Fibroblast of lung (primary cell): ENCODE measurements at places on chromosomes 12 and 14.

DNA sequence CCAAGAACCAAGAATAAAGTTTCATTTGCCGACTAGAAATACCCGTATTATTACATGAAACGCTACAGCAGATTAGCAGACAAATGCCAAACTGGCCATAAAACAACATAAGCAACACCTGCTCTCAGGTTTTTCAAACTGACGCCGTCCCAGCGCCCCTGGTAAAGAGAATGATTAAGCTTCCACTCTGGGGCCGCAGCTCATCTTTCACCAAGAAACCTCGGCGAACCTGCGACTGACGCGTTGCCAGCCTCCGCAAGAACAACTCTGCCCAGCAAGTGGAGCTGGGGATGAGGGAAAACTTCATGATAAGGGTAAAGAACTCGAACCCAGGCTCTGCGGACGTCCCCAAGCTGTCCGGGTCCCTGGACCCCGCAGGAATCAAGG, 530 bp downstream of the ARL1 start:
- no peak for DNase-seq

- peak; percentile 62 for DNase-seq
Observed at GRCh38 chr12:104710940-104711689, 247.0 kb downstream of the SLC41A2 start.

GRCh38 chr12:22029991-22030390, 16.0 kb upstream of the CMAS start:
- DNase-seq = no peak

DNA sequence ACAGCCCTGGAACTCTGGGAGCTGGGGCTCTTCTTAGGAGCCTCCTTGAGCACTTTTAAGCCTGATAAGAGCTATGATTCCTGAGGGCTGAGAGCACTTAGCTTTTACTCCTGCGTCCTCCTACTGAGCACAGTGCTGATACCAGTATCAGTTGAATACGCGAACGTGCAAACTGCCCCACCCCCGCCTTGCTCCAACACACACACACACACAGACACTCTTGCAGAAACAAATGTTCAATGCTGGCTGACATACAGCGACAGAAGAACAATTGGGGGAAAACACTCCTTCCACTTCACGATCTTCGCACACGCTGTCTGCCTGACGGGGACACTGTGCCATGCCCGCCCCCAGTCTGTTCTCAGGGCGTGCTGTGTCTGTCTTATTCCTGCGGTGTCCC, 57.2 kb upstream of the DLK1 start:
- DNase-seq = peak; percentile 20

DNA sequence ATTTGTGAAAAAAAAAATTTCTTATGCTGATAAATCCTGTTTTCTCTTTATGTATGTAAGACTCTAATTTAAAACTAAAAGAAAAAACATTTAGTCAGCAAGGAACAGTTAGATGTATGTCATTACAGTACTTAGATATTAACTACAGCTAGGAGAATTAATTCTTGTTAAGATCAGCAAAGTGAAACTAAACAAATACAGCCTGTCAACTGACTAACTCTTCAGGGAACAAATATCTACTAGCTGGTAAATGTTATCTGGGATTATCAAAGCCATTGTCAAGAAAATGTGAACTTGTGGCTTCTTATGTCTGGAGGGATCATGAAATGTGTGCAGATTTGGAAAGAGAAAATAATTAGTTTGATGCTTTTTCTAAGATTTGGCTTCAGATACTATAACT, 27.5 kb downstream of the MGAT4C start:
- no peak for DNase-seq

DNA sequence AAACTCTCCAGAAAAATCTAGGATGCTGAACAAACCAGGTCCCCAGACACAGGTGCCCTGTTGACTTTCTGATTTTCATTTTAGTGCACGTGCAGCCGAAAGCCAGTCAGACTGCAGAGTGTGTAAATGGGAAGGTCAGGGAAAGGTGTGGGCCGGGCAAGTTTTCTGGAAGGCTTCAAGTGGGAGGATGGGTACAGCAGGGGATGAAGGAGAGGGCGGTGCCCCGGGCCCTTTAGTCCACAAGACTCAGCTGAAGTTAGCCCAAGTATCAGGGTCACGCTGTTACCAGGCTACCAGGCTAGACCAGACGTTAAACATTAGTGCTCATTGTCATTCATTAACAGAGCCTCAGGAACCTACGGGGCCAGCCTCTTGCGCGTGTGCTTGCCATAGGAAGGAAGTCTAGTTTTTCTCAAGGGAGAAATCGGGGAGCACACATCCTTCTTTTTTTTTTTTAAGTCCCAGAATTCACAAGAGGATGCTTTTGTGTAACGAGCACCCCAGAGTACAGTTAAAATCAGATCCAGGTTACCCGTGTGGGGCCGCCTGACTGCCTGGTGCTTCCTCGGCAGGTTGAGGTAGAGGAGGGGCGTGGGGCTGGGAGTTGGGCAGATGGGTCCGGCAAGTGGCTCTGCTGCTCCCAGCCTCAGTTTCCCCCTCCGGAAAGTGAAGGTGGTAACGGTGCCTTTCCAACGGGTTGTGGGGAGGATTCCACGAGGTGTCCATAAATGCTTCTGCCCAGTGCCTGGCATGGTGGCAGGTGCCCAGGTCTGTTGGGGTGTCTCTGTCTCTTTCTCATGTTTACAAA, 19.1 kb downstream of the BCL7A start:
- DNase-seq = no peak

- peak; percentile 49 for DNase-seq
Observed at GRCh38 chr12:92408072-92408900, 262.6 kb upstream of the BTG1 start.

DNA sequence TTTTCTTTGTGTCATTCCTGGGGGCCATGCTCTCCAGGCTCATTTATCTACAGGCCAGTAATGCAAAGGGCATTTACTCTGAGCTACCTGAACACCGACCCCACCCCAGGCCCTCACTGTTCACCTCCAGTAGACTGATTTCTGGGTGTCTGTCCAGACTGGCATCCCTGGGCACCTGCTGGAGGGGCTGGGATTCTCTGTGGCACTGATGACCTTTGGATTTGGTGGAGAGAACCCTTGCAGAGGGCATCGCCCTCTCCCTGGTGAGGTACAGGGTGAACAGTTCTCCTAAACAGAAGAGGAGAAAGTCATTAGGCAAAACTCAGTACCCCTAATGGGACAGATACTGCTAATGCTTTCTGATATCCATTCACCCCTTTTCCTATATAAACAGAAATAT, 27.1 kb upstream of the RIMBP2 start:
- no peak for DNase-seq

DNA sequence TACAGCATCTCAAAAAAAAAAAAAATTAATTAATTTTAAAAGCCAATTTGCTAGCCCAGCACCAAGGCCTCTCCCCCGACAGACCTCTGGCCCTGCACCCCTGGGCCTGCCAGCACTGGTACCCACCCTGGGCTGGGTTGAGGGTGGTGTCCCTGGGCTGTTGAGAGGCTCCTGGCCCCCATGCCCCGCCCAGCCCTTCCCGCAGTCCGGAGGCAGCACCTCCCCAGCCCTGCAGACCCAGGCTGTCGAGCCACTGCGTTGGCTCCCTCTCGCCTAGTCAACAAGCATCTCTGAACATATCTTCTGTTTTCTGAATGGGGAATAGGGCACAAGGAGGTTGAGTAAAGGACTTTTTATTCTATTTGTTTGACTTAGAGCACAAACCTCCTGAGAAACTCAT, 87.1 kb downstream of the FBXL14 start:
- no peak for DNase-seq

DNA sequence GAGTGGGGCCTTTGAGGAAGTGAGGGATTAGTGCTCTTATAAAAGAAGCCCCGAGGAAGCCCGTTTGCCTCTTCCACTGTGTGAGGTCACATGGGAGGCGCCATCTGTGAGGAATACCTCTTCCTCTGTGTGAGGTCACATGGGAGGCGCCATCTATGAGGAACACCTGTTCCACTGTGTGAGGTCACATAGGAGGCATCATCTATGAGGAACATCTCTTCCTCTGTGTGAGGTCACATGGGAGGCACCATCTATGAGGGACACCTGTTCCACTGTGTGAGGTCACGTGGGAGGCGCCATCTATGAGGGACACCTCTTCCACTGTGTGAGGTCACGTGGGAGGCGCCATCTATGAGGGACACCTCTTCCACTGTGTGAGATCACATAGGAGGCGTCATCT, 69.7 kb downstream of the SLC24A4 start:
- DNase-seq = no peak

DNA sequence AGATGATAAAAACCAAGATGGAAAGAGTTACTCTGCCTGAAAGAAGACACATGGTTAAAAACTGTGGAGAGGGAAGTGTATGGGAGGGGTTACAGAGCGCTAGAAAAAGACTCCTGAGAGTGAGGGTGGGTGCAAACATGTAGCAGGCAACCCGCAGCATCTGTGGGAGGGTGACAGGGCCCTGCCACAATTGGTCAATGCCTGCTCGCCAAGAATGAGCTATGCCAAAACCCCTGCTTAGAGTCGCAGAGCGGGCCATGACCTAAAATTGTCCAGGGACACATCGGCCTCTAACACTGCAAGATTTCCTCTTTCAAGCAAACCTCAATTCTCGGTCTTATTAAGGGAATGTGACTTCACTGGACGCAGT, 700 bp downstream of the PRKAG1 start:
- peak; percentile 62 for DNase-seq

- no peak for DNase-seq
Observed at GRCh38 chr12:89540586-89540985, 14.7 kb upstream of the POC1B start.

DNA sequence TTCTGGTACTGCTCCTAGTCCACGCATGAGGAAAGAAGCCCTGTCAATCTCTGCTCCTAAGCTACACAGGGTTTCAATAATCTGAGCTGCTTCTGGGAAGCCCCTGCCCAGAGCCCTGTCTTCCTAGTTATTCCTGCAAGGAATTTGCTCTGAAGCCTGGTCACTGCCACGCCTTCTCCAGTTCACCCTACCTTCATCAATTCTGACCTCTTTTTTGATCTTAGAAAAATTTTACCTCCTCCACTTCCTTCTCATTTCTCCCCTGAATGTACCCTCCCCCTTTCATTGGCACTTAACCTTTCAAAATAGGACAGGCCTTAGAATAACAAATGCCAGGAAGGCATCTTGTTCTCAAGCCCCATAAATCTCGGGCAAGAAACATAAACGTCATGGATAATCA, 14.9 kb upstream of the LRRK2 start:
- no peak for DNase-seq

DNA sequence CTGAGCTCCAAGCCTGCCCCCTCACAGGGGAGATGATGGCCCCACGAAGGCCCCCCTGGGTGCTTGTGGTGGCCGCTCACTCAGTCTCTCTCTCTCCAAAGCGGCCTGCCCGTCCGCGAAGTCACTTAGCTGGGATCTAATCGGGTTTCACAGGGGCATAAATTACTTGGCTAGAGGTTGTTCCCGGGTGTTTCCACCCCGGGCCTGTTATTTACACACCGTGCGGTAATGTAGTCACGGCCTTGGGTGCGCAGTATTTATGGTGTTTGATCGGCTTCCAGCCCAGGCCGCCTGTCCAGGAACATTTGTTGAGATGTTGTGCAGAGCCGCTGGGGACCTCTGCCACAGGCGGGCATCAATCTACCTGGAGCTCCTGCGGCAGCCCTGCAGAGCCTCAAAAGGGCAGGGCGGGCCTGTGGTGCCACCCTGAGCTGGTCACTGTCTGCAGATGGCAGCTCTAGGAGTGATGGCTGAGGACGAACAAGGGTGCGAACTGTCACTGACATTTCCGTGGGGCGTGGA, 91.2 kb downstream of the KIF26A start:
- no peak for DNase-seq

- peak; percentile 91 for DNase-seq
Observed at GRCh38 chr14:55274751-55275150, 3.5 kb downstream of the FBXO34 start.

- DNase-seq = no peak
Observed at GRCh38 chr12:24328261-24328660, 378.8 kb upstream of the SOX5 start.

DNA sequence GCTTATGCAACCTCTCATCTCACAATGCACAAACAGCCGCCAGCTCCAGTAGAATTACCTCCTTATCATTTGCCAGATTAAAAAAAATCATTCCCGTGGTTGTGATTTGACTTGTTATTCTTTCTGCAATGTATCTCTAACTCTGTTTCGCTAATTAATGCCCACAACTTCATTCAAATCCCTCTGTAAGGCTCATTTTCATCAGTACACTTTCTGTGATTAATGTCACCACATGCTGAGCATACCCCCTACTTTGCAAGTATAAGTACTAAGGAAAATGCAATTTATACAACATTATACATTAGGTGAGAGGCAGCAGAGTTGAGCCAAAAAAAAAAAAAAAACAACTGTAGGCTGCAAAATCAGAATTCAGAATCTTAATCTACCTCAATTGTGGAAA, 166.0 kb downstream of the FSCB start:
- DNase-seq = no peak

GRCh38 chr12:116980083-116980482, 69.3 kb downstream of the FBXW8 start:
- DNase-seq = no peak

DNA sequence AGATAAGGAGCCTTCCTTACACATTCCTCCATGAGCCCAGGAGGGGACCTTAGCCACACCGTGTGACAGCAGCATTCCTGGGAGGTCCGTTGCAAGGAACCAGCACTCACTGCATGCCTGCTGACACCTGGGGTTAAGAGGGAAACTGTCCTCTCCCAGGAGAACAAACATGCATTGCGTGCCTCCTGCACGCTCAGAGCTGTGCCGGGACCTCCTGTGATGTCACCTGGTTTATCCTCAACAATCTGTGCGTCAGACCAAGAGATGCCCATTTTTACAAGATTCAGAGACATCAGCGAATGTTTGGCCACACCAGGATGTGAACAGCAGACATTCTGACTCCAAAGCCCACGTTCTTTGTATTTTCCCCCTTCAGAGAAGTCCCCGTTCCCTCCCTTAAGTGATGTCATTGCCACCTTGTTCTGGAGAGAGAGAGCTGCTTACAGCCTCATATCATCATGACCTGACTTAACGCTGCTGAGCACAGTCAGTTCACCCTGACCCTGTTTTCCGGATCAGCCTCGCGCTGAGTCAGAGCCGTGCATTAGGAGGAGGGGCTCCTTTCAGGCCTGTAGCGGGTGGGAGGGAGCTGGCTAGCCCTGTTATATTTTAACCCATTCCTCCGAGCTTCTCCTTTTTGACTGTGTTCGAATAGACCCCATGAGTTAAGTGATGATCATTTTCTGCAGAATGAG, 36.2 kb downstream of the TMEM120B start:
- peak; percentile 89 for DNase-seq

DNA sequence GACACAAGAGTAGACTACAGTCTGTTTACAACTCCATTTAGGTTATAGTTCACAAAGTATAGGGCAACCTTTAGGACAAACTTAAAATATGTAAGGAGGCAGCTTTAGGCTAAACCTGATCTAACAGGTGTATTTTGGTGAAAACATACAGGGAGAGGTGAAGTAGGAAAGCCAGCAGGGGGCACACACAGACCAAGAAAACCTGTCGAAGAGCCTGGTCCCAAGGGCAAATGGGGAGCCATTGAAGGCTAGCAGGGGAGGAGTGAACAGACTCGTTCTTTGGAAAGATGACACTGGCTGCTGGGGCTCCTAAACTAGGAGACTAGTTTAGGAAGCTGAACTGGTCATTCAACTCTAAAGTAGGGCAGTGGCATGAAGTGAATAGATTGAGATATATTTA, 138.8 kb upstream of the WSCD2 start:
- no peak for DNase-seq
